Mammary epithelial cell (primary cell): ENCODE measurements at places on chromosomes 6 and 20.
A peak's percentile ranks its signal among the peaks of the same experiment; 100 is the strongest.

GRCh38 chr6:30721198-30722024 is 1.3 kb downstream of the TUBB start:
- DNase-seq, result peak; percentile 82

DNA sequence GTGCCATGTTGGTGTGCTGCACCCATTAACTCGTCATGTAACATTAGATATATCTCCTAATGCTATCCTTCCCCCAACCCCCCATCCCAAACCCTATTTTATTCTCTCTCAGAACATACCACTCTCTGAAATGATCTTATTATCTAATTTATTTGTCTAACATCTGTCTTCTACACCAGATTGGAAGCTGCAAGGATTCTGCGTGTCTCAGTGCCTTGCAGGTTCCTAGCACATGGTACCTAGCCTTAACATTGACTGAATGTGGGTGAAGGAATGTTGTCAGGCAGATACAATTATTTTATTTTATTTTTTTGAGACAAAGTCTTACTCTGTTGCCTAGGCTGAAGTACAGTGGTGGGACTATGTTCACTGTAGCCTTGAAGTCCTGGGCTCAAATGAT is 124.9 kb downstream of the BCAS1 start:
- DNase-seq, result no peak

DNA sequence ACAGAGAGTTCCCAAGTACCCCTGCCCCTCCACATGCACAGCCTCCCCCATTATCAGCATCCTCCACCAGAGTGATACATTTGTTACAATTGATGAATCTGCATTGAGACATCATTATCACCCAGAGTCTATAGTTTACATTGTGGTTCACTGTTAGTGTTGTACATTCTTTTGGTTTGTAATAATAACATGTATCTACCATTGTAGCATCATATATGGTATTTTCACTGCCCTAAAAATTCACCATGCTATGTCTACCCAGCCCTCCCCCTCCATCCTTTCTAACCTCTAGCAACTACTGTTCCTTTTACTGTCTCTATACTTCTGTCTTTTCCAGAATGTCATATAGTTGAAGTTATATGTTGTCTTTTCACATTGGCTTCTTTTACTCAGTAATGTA is 273.9 kb upstream of the RNF217 start:
- DNase-seq, result no peak

- DNase-seq, result peak; percentile 93
These were observed 22.9 kb downstream of the ARHGAP18 start for GRCh38 chr6:129686941-129687627.

DNA sequence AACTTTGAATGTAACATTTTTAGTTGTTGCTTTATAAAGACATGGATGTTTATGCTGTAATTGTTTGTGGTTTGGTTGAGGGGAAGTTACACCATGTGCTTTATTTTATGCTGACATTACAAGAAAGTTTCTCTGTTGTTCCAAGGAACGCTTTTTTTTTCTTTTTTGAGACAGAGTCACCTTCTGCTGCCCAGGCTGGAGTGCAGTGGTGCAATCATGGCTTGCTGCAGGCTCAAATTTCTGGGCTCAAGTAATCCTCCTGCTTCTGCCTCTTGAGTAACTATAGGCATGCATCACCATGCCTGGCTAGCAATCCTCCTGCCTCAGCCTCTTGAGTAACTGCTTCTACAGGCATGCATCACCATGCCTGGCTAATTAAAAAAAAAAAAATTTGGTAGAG is 21.0 kb upstream of the IFNGR1 start:
- peak; percentile 91 for DNase-seq

- DNase-seq, result peak; percentile 20
These were observed 113.5 kb downstream of the SLC22A3 start for GRCh38 chr6:160461641-160462040.

DNA sequence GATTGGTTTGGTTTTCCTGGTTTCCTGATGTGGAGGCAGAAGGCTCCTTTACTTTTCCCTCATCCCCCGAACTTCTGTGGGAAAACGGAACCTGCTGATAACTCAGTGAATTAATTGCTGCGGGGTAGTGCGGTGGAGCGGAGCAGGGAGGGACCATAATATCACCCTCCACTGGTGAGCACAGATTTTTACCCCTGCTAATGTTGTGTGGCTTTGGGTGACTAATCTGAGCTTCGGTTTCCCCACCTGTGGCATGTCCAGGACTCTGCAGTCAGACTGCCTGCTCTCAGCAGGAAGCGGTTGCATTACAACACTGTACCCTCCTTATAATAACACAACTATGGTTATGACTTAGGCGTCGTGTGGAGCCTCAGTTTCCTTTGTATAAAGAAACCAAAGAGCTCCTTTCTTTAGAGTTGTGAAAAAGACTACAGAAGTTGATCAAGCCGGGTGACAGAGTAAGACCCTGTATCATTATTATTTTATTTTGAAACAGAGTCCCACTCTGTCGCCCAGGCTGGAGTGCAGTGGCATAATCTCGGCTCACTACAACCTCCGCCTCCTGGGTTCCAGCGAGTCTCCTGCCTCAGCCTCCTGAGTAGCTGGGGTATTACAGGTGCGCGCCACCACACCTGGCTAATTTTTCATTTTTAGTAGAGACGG is 2.2 kb upstream of the ID1 start:
- peak; percentile 86 for DNase-seq

DNA sequence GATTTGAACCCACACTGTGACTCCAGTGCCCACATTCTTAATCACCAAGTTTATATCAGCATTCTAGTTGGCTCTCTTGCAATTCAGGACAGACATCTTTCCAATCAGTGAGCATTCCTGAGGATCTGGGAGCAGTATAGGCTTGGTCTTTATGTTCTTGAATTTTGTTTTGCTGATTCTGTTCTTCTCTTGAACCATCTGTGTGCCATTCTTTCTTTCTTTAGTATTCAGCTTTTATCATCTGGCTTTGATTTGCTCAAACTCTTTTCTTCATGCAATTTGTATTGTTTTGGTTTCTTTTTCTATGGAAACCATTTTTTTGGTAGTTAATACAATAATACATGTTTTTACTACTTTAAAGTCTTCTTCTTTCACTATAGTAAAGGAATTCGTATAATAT is 162.4 kb downstream of the CD109 start:
- no peak for DNase-seq

DNA sequence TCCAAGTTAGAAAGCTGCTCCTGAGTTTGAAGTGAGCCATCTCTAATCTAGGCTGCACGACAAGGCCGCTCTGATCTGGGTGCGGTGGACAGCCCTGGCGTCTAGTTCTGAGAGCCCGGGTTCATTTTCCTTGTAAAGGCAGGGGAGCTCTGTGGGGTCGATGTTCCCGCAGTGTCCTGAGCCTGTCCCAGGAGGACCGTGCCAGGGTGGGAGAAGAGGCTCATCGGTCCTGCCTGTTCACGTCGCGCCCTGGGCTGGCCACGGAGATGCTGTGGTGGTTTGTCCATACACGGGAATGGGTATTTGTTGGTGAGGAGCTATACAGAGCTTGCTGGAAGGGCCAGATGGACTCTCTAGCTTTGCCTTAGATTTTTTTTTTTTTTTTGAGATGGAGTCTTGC is 27.0 kb downstream of the PSMG4 start:
- no peak for DNase-seq

GRCh38 chr20:1769491-1769890 is 111.9 kb upstream of the SIRPG start:
- no peak for DNase-seq

- DNase-seq, result no peak
These were observed 21.6 kb downstream of the KIAA1586 start for GRCh38 chr6:57068061-57068460.

- peak; percentile 99 for DNase-seq
These were observed 94.5 kb downstream of the TPBG start for GRCh38 chr6:82458147-82458546.

- DNase-seq, result peak; percentile 19
These were observed 272.8 kb upstream of the SLC35B3 start for GRCh38 chr6:8707956-8708772.

GRCh38 chr6:112189494-112189893 is 64.9 kb downstream of the LAMA4 start:
- DNase-seq, result no peak

GRCh38 chr6:150739711-150740349 is 125.7 kb upstream of the MTHFD1L start:
- peak; percentile 50 for DNase-seq

GRCh38 chr20:20683481-20684321 is 28.7 kb downstream of the RALGAPA2 start:
- no peak for DNase-seq

DNA sequence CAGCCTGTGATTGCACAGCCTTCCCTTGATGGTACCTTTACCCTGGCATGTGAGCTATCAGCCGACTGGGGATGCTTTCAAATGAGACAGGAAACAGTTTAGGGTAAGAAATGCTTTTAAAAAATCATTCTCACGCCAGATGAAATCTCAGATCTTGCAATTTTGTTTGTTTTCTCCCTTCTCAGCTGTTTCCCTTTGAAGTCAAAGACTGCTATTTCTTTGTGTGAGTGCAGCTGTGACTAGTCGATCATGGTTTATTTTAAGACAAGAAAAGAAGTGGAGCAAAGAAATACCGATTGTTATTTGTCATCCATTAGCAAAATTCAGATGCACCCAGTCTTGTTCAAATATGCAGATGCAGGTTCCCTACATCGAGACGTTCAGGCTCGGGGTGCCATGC is 489.7 kb downstream of the QKI start:
- DNase-seq, result no peak

- DNase-seq, result no peak
These were observed 179.6 kb upstream of the PTCHD4 start for GRCh38 chr6:48290595-48290994.

DNA sequence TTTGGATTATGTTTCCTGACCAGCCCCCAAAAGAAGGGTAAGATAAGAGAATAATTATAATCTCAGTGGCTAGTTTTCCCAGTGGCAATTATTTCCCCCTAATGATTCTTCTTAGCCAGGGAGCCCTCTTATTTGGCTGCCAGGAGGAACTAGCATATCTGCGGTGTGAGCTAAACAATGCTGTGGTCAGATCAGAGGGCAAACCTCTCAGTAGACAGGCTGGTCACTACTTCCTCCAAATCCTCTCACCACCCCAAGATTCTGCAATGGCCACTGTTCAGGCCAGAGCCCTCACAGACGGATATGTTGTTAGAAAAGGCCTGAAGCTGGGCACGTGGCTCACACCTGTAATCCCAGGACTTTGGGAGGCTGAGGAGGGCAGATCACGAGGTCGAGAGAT is 273.4 kb upstream of the SASH1 start:
- no peak for DNase-seq

DNA sequence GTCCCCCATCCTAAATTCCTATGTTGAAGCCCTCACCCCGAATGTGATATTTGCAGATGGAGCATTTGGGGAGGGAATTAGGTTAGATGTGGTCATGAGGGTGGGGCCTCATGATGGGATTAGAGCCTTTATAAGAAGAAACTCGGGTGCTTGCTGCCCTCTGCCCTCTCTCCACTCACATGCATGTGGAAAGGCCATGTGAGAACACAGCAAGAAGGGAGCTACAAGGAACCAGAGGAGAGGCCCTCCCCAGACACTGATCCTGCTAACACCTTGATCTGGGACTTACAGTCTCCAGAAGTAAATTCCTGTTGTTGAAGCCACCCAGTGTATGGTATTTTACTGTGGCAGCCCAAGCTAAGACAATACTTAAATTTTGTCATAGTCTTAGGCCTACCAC is 69.6 kb upstream of the TULP1 start:
- no peak for DNase-seq

DNA sequence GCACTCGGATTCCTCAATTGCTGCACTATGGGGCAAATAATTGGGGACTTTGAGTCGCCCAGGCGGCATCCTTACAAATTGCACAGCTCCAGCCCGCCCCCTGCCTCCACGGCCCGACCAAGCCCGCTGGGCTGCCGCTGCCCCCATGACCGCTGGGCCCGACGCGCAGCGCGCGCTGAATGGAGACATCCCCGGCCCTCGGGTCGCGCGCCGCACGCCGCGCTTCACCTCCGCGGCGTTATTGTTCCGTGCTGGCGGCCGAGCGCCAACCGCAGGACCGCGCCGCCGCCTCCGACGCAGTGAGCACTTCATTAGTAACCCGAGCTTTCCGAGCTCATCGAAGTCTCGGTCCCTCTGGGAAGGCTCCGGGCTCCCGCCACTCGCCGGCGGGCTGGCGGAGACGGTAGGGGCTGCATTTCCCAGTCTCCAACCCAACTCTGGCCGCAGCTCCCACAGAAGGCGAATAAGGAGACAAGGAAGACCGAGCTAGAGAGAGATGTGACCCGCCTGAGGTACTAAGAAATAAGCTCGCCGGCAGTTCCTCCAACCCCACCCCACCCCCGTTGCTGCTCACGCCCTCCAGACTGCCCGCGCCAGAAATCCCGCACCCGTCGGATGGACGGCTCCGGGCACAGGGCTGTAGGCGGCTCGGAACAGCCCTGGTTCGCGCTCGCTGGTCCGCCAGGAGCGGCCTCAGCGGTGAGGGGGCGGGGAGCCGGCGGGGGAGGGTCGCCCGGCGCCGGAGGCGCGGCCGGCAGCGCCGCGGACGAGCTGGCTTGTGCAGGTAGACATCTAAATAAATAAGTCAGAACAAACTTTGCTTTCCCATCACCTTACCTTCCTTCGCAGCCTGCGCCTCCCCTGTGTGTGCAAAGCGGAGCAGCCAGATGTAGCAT is 703 bp downstream of the EPHA7 start:
- no peak for DNase-seq

DNA sequence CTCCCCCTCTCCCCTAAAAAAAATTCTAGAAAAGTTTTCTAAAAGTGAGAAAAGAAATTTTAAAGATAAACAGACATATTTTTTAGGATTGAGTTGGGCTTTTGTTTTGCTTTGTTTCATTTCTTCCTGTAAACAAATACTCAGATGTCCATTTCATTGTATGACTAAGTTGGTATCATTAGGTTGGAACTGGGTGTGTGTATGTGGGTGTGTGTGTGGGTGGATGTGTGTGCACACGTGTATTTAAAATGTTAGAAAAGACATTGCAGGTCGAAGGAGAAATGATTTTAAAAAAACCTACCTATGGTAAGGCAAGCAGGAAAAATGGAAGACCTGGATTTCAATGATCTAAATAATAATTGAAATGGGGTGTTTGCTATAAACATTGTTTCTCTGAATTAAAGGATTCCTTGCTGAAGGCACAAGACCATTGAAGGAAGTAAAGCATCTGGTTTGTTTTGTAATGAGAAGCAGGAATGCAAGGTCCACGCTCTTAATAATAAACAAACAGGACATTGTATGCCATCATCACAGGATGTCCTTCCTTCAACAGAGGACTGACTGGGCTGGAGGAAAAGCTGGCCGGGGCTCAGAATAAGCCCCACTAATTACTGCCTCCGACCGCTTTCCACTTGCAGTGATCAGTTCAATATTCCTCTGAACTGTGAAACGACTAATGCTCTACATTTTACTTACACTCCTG is 996 bp upstream of the PRDM1 start:
- peak; percentile 51 for DNase-seq

DNA sequence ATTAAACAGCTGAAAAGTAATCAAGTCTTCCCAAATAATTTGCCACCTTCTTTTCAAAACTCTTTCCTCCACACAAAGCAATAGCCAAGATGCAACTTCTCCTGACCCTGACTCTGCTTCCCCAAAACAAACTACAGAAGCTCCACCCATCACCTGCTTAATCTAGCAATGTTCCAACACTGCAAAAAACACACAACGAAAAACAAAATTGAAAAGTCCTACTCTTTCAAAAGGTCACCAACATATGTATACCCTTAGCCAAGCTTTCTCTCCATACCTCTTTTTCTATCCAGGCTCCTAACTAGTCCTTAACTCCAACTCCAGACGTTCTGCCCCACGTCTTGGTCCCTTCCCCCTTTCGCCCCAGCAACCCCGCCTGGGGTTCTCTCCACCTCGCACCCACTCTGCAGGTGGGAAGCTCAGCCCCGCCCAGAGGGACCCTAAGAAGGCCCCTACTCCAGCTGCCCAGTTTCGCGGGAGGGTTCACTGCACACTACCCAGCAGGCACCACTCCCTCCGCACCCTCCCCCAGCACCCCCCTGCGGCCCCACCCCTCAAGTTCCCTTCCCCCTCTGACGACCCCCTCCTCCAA is 717 bp downstream of the CSNK2A1 start:
- DNase-seq, result no peak
